ENCODE measurements at places on chromosomes 6 and 20. TPM values are rescaled to one million over a fixed set of nuclear protein-coding genes. Genes with fewer than 3 reads are reported as not detected.

GRCh38 chr20:49372095-49372734 lies 94.4 kb upstream of the ZNFX1 start:
- no peaks in the 10 kb centered on the region for H3K36me3 ChIP-seq
- peaks cover 16% of the 10 kb centered on the region for H3K27me3 ChIP-seq
- no peak overlapping the region for H3K27ac ChIP-seq
- H3K4me1 ChIP-seq, result no peaks in the 10 kb centered on the region

CYP24A1 gene
- not detected for total RNA-seq

DNA sequence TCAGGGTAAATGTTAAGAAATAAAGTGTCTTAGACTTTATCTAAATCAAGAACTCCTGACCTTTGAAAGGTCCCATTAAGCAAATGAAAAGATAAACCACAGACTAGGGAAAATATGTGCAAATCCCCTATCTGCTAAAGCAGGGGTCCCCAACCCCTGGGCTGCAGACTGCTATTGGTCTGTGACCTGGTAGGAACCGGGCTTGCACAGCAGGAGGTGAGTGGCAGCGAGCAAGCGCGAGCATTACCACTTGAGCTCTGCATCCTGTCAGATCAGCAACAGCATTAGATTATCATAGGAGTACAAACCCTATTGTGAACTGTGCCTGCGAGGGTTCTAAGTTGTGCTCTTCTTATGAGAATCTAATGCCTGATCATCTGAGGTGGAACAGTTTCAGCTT lies 42.4 kb downstream of the LCA5 start:
- no peak overlapping the region for H3K27ac ChIP-seq
- H3K4me1 ChIP-seq, result no peaks in the 10 kb centered on the region
- no peaks in the 10 kb centered on the region for H3K36me3 ChIP-seq
- no peaks in the 10 kb centered on the region for H3K27me3 ChIP-seq

CDSN gene
- total RNA-seq, result not detected

ULBP2 gene
- 0.43 TPM for total RNA-seq

GRCh38 chr6:92124200-92124651 lies 1295.1 kb downstream of the EPHA7 start:
- no peak overlapping the region for H3K4me3 ChIP-seq
- no peaks in the 10 kb centered on the region for H3K36me3 ChIP-seq
- no peak for DNase-seq
- H3K27ac ChIP-seq, result no peak overlapping the region
- H3K27me3 ChIP-seq, result no peaks in the 10 kb centered on the region
- H3K4me1 ChIP-seq, result no peaks in the 10 kb centered on the region

- H3K4me1 ChIP-seq, result peaks cover 15% of the 10 kb centered on the region
- H3K36me3 ChIP-seq, result peaks cover 1% of the 10 kb centered on the region
- H3K27me3 ChIP-seq, result no peaks in the 10 kb centered on the region
- no peak overlapping the region for H3K4me3 ChIP-seq
These were observed 932 bp downstream of the PACRG start for GRCh38 chr6:162728706-162729105.

PHF20 gene
- total RNA-seq, result 54.3 TPM

DNA sequence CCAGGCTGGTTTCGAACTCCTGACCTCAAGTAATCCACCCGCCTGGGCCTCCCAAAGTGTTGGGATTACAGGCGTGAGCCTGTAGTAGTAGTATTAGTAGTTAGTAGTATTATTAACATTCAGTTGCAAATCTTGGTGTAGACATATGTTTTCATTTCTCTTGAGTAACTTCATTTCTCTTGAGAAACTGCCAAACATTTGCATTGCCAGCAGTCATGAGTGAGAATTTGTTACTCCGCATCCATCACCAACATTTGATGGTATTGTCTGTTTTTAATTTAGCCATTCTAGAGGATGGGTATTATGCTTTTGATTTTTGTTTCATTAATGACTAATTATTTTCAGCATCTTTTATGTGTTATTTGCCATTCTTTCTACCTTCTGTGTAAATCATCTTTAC lies 1.5 kb upstream of the ERVFRD-1 start:
- H3K36me3 ChIP-seq, result no peaks in the 10 kb centered on the region
- no peaks in the 10 kb centered on the region for H3K27me3 ChIP-seq
- H3K27ac ChIP-seq, result no peak overlapping the region
- H3K4me1 ChIP-seq, result peaks cover 25% of the 10 kb centered on the region
- H3K4me3 ChIP-seq, result no peak overlapping the region

- H3K4me3 ChIP-seq, result no peak overlapping the region
- DNase-seq, result no peak
- H3K36me3 ChIP-seq, result peaks cover 37% of the 10 kb centered on the region
- no peak overlapping the region for H3K27ac ChIP-seq
- peaks cover 7% of the 10 kb centered on the region for H3K4me1 ChIP-seq
These were observed 29.0 kb downstream of the SEC63 start for GRCh38 chr6:107928984-107929383.

MEP1A gene
- total RNA-seq, result not detected

RNASET2 gene
- total RNA-seq, result 85.2 TPM
